AG10803 (cell line): ENCODE measurements at places on chromosomes 13 and 19.

DNA sequence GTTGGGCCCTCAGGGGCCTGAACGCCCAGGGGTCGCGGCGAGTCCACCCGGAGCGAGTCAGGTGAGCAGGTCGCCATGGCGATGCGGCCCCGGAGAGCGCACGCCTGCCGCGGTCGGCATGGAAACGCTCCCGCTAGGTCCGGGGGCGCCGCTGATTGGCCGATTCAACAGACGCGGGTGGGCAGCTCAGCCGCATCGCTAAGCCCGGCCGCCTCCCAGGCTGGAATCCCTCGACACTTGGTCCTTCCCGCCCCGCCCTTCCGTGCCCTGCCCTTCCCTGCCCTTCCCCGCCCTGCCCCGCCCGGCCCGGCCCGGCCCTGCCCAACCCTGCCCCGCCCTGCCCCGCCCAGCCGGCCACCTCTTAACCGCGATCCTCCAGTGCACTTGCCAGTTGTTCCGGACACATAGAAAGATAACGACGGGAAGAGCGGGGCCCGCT, at the start of gene CCNA1:
TSS of gene CCNA1 (plus strand) at position 390 of the 439 bp plus-strand sequence. CDS start 562 bp downstream, outside the sequence.
- DNase-seq, result no peak

- no peak for DNase-seq
Measured at GRCh38 chr19:45340232-45340898, at the start of gene KLC3. Gene KLC3 (plus strand): TSS chr19:45340750. CDS start chr19:45345542, 4,792 bp downstream.

- peak; percentile 49 for DNase-seq
Measured at GRCh38 chr19:45607071-45608029, 5.3 kb upstream of the GPR4 start.

DNA sequence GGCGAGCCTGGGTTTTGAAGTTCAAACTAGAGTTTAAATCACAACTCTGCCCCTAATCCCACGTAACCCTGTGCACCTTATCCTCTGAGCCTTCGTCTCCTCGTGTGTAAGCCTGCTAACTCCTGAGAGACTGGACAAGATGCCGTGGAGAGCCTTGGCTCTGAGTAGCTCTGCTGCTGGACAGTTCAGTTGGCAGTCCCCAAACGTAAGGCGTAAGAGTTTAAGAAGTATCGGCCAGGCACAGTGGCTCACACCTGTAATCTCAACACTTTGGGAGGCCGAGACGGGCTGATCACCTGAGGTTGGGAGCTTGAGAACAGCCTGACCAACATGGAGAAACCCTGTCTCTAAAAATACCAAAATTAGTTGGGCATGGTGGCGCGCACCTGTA, 4.7 kb upstream of the CD79A start:
- no peak for DNase-seq

DNA sequence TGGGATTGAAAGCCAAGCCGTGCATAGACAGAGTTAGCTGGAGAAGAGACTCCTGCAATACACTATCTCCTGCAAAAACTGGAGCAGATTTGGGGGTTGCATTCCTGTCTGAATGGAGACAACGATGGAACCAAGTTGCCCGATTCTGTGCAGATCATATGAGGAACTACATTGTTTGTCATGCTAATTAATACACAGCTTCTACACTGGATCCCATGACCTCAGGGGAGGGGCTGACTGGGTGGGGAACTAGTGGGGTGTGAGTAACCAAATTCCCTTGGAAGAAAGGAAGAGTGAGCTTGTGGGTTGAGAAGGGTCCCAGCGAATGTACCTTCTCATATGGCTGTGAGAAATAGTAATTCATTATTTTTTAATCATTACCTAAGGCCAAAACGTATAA, 214.0 kb downstream of the LHFPL6 start:
- DNase-seq, result no peak

DNA sequence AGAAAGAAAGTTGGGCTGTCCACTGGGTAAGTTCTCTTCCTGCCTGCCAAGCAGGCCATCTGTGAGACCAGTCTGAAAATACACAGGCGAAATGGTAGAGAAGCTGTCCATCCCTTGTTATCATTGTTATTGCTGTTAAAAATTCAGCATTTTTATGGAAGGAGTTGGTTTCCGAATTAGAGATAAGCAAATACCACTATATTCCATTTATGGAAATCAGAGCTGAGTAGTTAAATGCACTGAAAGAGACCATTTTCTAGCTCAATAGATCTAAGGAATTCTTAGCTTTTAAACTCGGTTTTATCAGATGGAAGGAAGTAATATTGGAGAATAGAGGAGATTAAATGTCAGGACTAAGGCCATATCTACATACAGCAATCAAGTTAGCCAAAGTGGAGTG, 40.7 kb downstream of the MZT1 start:
- no peak for DNase-seq

GRCh38 chr19:34184880-34185491, 12.7 kb downstream of the LSM14A start:
- peak; percentile 74 for DNase-seq

DNA sequence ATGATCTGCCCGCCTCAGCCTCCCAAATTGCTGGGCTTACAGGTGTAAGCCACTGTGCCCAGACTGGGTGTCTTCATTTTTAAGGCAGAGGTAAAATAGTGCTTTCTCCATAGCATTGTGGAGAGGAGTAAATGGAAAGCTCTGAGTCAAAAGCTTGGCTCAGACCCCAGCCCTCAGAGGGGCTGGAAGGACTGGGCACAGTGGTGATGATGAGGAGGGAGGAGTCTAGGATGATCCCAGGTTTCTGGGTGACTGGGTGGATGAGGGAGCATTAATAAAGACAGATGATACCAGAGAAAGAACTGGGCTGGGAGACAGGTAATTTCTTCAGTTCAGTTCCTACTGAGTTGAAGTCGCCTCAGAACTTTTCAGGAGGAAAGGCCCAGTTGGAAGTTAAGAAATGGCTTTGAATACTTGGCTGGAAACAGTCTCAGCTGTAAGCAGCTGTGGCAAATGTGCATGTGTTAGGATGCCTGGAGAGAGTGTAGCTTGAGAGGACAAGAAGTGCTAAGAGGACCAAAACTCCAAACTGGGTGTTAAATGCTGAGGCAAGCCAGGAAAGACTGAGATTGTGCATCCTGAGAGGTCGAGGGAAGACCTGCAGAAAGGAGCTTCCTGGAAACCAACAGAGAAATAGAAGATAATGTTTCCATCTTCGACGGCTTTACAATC, 37.1 kb upstream of the MEDAG start:
- DNase-seq, result peak; percentile 52

DNA sequence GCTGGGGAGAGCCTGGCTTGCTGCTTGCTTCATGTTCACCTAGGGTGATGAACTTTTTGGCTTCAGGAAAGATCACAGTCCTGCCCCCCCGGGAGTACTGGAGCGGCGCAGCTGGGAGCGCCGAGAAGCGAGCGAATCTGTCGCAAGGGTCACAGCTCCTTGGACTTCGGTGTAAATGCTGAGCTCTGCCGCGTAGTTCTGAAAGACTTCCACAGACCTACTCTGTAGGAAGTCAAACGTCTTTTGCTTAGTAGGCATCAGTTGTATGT, 2.7 kb downstream of the ING1 start:
- DNase-seq, result no peak

GRCh38 chr19:15629003-15629880, 11.5 kb upstream of the CYP4F3 start:
- DNase-seq, result peak; percentile 42

DNA sequence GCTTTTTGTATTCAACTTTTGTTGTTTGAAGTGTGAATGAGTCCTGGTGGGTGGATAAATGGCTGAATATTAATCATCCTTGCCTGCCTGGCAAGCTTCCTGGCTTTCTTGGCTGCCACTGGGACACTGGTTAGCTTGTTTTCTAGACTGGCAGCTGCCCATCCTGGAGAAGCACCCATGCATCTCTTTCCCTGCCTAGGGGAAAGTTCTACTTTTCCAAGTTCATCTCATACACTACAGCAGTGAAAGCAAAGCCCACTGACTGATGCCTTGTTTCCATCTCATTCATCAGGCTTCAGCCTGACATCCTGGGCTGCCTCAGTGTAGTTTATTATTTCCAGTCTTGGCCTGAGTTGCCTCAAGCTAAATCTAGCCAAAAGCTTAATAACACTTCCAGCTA, 244.8 kb downstream of the PCDH20 start:
- no peak for DNase-seq

DNA sequence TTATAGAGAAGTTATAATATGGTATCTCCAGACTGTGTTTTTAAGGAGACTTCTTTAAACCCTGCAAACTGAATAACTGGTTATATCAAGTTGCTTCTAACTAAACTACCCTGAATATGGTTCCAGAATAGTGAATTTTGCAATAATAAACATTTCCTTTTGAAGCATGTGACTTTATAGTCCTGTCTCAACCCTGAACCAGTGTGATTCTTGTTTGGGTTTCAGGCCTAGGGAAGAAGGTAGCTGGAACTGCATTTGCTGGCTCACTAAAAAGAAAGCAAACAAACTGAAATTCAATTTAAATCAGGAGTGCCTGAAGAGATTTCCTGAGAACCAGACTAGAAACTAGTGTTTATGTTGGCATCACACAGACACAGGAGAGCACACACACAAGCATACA, 4.9 kb downstream of the ARHGEF7 start:
- DNase-seq, result no peak

DNA sequence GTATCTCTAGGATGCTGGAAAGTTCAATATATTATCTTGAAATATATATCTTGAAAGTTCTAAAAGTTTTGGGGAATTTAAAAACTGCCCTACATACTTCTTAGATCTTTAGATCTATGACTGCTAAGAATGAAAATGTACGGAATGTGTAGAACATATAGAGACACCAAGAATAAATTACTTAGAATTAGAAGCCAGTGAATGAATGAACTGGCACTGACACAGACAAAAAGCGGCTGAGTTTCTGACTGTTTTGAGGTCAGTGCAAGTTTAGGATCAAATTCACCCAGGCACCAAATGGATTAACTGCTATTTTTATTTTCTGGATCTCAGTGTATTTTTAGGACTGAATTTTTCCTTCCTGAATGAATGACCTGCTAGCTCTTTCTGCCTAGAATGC, 411.2 kb downstream of the KCTD12 start:
- DNase-seq, result no peak

GRCh38 chr13:59877933-59878332, 285.8 kb downstream of the DIAPH3 start:
- peak; percentile 82 for DNase-seq

DNA sequence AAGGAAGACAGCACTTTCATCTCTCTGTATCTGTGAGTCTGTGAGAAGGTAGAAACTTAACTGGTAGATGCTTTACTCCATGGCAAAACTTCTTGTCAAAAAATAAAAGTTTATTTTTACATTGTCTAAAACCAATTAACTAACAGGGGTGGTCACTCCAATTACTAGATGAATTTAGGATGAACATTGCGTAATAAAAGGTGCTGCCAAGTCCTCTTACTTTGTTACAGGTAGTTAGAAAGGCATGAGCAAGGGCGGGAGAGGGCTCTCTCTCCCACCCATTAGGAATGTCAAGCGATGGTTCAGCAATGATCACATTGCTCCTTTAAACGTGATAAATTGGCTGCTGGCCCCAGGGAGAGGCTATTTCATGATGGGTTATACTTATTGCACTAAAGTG, 512.3 kb downstream of the SLITRK5 start:
- no peak for DNase-seq

- no peak for DNase-seq
Measured at GRCh38 chr13:102040812-102041211, 361.0 kb downstream of the FGF14 start.

- DNase-seq, result no peak
Measured at GRCh38 chr19:20964798-20965197, 41.7 kb downstream of the ZNF85 start.

DNA sequence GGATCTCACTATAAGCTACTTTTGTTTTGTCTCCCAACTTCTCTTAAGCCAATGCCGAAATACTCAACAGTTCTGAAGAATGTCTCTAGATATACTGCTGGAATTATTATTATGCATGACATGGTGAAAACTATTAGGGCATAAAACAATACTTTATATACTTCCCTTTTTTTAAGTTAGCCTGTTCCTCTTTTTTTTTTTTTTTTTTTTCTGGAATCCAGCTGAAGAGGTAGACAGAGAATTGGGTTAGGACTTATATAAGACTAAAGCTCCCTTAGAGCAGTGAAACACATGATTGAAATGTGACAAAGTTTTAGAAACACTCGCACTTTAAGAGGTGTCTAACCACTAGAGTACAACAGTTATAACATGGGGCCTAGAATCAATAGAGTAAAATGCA, 850.9 kb upstream of the PCDH9 start:
- DNase-seq, result no peak
